Activated CD8-positive, alpha-beta memory T cell treated with anti-CD3 and anti-CD28 coated beads, Interleukin-2, amount 50 U/mL, for 48 hours (primary cell): ENCODE measurements at places on chromosomes 7 and 10.

GRCh38 chr10:8439040-8439439 lies 384.6 kb downstream of the GATA3 start:
- no peak for DNase-seq

DNA sequence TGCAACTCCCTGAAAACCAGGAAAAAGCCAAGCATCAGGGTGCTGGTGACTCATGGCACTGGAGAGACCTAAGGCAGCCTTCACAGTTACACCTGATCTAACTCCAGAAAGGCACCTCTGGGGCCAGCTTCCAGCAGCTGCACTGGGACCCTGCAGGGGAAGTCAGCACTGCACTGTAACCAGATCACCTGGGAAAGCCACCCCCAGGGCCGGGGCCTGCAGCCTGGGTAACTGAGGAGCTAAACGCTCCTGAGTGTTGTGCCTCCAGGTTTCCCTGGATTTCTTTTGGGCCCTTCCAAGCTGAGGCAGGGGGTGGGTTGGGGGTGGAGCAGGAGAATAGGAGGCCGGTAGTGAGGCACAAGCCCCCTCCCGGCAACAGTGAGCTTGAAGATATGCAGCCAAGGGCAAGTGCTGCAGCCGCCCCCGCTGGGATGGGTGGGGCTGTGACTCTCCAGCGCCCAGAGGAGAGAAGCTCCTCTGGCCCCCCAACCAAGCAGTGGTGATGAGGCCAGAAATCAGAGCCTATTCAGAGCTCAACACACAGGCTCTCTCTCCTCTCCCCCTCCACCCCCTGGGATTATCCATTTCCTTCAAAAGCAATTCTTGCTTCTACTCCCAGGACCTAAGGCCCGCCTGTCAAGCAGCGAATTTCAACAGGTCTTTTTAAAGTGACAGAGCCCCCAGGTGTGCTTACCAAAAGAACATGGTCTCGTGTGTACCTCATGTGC lies 2.6 kb downstream of the CXCL12 start:
- DNase-seq = peak; percentile 25

- DNase-seq = no peak
Observed at GRCh38 chr10:29791773-29792172, 157.0 kb upstream of the SVIL start.

DNA sequence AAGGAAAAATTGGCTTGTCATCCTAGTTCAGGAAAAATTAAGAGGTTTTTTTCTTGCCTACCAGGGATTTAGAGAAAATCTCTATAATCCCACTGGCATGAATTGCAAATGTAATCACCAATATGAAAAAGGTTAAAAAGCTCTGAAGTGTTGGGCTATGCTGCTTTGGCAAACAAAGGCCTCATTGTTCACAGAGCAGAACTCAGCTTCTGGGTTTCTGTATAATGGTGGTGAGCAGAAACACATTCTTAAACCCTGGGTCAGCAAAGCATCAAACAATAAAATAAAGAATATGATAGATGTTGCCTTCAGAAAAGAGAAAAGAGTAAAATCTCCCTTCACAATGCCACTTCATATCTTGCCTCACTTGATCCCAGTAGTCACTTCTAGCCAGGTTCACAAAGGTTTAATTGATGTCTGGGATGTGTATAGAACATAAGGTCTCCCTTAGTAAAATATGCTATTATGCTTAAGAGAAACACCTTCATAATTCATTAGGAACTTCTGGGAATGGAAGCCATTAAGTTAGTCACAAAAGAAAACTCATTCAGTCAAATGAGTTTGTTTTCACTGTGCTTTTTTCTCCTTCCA lies 1255.5 kb upstream of the PHF14 start:
- no peak for DNase-seq

DNA sequence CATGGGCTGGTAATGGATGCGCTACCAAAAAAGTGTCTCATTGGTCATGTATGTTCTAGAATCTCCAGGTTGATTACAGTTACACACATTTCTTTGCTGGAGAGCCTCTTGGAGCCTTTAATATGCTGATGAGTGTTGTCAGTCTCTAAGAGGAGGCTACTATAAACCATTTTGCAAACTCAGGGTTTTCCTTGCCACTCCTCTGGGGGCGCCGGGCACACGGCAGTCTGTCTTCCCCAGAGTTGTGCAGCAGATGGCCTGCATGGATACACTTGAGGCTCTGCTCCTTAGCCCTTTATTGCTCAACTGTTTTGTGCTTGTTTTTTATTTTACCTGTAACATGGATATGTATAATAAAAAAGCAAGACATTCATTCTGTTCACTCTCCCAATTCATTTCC lies 196.5 kb downstream of the ACTR3B start:
- no peak for DNase-seq

DNA sequence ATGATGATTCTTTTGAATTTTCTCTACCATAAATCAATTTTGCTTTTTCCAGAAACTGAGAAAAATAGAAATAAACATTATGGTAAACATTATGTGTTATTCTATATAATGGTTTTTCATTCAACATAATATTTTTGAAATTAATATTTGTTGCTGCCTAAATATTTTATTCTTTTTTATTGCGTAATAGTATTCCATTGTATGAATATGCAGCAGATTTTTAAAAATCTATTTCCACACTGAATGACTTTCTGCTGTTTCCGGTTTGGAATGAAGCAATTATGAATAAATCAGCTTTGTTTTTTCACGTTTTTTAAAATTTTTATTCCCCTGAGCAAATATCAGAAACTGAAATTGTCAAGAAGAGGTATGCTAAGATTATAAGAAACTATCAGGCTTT lies 335.2 kb upstream of the KCND2 start:
- DNase-seq = no peak

- DNase-seq = no peak
Observed at GRCh38 chr10:119947300-119947699, 54.8 kb downstream of the SEC23IP start.

- DNase-seq = no peak
Observed at GRCh38 chr7:80971225-80971624, 52.4 kb upstream of the SEMA3C start.

- no peak for DNase-seq
Observed at GRCh38 chr10:60444494-60445064, 54.9 kb upstream of the ANK3 start.

GRCh38 chr10:68795886-68796532 lies 31.3 kb upstream of the STOX1 start:
- DNase-seq = no peak

DNA sequence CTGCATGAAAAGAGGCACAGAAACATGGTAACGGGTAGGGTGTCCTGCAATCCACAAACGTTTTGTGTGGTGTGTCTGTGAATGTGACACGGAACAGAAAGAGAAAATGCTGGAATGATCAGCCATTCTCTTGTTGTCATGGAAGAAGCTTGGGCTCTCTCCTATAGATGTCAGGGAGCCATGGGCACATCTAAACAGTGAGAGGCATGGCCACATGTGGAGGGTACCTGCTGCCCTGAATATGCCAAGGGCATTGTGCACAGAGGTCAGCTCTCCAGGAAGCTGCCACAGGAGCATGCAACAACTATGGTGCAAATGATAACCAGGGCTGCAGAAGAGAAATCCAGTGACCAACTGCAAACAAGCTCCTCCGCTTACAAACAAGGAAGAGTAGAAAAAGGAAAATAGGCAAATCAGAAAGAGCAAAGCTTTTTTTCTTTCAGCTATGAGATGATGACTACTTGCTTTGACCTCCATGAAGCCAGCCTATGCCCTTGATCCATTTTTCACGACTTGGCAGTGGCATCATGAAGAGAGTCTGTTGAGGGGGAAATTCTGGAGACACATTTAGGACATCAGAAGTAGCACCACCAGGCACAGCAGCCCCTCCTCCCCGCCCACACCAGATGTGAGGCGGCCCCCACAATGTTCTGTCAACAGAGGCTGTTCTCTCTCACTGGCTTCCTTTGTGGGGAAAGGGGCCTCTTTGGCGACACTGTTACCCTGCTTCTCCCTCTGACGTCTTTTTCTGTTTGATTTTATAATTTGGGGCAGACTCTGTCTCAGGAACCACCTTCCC lies 4.8 kb upstream of the PDE1C start:
- DNase-seq = no peak

DNA sequence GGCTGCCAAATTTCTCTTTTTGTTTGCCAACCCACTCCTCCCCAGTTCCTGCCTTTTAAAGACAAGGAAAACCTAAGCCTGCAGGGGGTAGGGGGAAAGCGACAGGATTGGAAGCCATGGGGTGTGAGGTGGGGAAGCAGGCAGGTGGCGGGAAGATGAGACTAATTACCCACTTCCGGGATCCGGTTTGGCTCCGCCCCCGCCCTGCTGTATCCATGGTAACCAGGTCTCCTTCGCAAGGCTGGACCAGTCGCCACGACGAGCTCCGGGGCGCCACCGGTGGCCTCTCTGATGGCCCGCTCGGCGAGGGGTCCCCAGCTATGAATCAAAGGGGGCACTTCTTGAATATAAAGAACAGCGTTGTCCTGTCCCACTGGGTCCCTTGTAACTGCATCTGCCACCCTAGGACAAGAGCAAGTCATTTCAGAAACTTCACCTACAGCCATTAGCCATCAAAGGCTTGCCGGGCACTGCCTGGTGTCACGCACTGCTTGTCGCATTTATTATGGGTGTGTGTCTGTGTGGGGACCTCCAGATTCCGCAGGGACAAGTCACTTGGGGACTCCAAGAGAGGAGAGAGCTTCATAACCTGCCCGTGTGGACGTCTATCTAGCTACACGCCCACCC lies 55.4 kb upstream of the LMTK2 start:
- DNase-seq = peak; percentile 82
